Stimulated activated CD4-positive, alpha-beta T cell treated with anti-CD3 and anti-CD28 coated beads, Interleukin-15, amount 100 ng/mL, for 1 hour (primary cell): ENCODE measurements at places on chromosomes 1 and 21.

DNA sequence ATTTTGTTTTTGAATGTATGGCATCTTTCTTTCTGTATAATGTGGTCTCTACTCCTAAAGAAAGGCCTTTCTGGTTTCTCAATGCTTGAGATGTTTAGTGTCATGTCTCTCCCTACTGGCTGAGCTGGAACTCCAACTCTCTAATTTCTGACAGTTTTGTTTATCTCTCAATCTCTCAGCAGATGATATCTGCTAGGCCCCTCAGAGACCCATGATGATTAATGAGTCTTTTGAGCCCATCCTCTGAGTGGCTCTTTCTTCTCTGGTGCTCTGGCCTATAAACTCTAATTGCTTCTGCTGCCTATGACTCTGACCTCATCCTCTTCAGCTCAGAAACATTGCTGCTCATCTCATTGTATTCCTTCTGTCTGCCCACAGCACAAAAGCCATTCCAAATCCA is 46.6 kb downstream of the CRB1 start:
- no peak for DNase-seq

GRCh38 chr1:232905331-232906034 is 44.9 kb upstream of the NTPCR start:
- no peak for DNase-seq

- DNase-seq = no peak
Measured at GRCh38 chr1:183913567-183913993, 108.7 kb downstream of the RGL1 start.

- no peak for DNase-seq
Measured at GRCh38 chr1:72280711-72281110, 1.6 kb downstream of the NEGR1 start.

DNA sequence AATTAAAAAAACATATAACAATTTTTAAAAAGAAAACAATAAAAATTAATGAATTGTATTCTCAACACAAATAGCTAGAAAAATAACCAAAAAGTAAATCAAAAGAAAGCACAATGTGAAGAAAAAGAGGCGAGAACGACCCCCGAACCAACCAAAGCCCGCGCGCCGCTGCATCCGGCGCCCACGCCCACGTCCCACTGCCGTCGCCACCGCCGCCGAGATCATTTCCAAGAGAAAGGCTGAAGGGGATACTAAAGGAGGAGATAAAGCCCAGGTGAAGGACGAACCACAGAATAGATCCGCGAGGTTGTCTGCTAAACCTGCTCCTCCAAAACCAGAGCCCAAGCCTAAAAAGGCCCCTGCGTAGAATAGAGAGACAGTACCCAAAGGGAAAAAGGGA is 11.8 kb upstream of the ABCB10 start:
- DNase-seq = no peak

DNA sequence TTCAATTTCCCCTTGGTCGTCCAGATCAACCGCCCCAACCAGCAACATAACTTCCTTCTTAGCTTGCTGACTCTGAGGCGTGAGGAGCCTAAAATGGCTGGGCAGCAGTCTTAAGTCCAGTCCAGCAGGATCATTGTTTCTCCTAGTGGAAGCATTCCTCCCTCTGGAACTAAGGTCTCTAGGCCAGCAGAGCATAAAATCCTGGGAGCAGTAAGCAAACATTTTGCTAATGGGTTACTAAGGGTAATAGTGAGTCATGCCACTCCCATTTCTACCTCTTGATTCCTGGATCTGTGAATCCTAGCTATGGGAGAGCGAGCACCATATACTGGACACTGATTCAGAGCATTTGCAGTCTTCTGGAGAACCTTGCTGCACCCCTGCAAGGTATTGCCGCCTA is 59.9 kb downstream of the ADSS2 start:
- DNase-seq = no peak

DNA sequence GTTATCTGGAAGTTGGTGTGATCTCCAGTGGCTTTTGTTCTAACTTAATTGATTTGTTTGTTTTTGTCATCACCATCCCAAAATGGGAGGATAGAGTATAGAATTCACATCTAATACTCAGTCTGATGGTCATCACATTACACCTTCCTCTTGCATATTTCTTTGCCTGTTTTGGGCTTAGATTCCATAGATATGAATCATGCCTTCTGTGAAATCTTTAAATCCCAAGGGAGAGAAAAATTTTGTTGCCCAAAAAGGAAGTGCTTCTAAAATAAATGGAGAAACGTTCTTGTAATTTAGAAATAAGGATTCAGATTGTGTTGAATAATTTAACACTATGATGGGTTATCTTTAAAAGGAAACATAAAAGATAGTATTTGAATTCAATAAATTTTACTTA is 446.0 kb upstream of the LRRC7 start:
- DNase-seq = no peak

- no peak for DNase-seq
Measured at GRCh38 chr1:22708777-22709176, 1.9 kb upstream of the EPHB2 start.

GRCh38 chr1:236759252-236759859 is 35.7 kb upstream of the MTR start:
- no peak for DNase-seq

DNA sequence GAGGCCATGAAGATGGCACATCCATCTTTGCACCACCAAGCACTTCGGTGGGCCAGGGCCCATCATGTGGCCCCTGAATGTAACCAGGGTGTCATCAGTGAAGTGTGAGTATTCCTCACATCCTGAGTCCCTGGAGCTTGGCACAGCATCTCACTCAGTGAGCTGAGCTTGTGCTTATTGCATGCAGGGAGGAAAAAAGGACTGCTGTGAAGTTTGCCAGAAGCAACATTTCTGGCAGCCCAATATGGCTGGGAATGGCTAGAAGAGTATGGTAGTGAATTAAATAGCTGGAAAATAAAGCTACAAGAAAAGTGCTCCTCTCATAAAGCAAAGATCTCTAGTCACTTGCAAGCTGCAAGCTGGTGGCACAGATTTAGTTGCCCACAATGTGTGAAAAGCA is 109.3 kb downstream of the TNFSF18 start:
- no peak for DNase-seq

DNA sequence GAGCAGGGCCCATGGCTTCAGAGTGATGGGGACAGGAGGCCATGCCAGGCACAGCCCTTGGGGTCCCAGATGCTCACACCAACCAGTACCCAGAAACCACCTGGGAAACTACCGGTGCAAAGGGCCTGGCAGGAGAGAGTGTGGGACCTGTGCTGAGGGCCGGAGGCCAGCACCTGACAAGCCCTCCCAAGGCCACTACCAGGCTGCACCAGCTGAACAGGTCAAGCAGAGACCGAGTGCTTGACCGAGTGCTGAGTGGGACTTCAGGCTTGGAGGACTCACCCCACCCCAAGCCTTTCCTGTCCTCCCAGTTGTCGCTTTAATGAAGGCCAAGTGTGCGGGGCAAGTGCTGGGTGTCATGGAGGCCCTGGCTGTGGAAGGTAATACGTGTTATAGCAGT is 36.5 kb downstream of the SNAP47 start:
- no peak for DNase-seq

- no peak for DNase-seq
Measured at GRCh38 chr1:92442351-92442750, 44.4 kb downstream of the GFI1 start.

DNA sequence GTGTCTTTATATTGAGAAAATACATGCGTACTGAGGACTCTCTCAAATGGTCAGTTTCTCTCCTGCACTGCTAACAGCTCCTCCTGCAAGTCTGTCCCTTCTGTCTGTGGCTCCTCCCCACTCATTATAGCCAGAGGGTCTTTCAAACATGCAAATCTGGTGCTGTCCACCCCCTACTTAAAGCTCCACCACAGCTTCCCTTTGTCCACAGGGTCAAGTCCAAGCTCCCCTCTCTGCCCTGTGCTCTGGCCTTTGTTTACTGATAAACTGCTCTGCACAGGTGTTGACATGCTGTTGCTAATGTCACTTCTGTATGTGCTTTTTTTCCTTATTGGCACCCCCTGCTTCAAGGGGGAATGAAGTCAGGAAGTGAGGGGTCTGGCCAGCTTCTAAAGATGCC is 47.7 kb upstream of the GPR37L1 start:
- DNase-seq = no peak

DNA sequence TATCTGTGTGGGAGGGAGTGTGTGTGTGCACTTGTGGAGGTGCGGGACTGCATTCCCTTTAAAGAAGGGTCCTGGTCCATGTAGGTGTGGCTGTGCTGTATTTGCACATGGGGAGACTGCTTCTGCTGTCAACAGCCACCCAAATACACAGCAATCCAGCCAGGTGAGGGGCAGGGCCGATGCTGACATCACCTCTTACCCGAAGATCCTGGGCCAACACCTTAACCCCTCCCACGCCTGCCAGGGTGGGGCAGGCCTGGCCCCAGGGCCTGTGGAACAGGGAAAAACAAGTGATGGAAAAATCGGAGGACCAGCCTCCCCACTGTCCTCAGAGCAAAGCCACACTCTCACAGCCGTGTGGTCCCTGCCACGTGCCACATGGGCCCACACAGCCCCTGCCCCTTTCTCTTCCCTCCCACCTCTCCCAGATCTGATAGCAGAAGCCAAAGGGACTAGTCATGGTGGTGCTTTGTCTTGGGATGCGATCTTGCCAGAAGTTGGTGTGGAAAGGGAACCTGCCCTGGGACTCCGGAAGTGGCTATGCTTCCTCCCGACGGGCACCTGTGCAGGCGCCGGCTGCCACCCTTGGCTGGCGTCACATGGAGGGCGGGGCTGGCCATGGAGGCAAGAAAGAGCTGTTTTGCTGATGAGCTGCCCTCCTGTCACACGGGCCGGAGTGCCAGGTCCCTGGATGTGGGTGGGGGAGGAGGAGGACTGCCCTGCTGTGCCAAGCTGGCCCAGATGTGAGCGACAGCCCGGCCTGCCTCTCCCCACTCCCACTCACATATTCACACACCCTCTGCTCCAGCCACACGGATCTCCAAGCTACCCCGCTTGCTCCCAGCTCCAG is 7.8 kb upstream of the CASZ1 start:
- no peak for DNase-seq

DNA sequence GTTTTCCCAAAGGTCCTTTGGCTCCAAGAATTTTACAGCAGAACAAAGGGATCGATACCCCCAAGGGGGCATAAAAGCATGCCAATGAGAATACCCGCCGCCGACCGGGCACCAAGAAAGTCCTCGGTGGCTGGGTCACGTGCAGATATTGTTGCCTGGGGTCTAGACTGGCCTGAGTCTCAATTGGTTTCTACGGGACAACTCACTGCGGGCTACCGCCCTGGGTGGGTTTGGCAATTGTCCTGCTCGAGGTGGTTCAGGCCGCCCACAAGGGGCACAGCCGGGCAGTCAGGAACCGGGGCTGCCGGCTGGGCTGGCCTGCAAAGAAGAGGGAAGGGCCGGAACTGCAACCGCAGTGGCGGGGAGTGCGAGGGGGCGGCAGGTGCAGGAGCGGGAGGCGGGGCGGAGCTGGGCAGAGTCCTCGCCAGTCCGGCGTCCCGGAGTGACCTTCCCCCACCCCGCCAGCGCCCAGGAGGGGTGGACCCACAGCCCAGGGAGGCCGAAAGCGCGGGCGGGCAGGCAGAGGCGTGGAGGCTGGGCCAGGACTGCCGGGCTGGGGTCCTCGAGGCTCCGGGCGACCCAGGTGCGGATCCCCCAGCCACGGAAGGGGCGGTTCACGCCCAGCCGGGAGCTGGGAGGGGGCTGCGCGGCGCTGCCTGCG is 926 bp upstream of the ATP1B1 start:
- no peak for DNase-seq

GRCh38 chr1:33715195-33715811 is 148.6 kb upstream of the HMGB4 start:
- no peak for DNase-seq

- no peak for DNase-seq
Measured at GRCh38 chr1:159987186-159987585, 33.1 kb upstream of the SLAMF9 start.

GRCh38 chr1:178961868-178962267 is 63.8 kb upstream of the FAM20B start:
- DNase-seq = no peak

DNA sequence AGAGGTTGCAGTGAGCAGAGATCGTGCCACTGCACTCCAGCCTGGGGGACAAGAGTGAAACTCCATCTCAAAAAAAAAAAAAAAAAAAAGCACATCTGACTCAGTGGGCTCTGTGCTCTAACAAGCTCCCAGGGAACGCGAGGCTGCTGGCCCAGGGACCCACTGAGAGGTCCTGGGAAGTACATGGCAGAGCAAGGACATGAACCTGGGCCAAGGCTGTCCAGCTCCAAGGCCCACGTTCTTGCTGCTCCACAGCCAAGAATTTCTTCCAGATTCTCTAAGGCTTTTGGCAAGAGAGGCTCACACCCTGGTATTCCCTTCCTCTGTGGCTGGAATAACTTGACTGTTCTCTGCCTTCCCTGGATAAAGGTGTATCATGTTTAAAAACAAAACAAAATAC is 15.4 kb upstream of the AGTRAP start:
- DNase-seq = no peak

- DNase-seq = no peak
Measured at GRCh38 chr1:184160236-184160635, 108.7 kb downstream of the TSEN15 start.

GRCh38 chr1:179807291-179807690 is 64.2 kb downstream of the FAM163A start:
- no peak for DNase-seq

GRCh38 chr1:34694383-34694782 is 60.5 kb upstream of the GJB5 start:
- no peak for DNase-seq

DNA sequence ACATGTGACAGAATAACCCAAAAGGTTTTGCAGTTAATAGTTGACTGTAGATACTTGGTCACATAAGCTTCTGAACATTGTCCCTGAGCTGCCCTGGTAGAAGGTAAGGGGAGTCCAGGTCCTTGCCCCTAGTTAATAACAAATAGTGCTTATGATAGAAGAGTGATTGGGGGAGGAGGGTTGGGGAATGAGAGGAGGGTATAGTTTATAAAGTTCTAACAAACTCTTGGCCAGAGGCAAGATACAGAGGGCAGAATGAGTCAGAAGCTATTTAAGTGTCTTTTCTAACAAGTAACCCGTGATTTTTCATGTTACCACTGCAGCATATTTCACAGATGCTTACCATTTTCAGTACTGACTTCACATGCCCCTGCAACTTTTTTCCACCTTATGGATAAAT is 26.7 kb upstream of the MYOCOS start:
- DNase-seq = no peak

DNA sequence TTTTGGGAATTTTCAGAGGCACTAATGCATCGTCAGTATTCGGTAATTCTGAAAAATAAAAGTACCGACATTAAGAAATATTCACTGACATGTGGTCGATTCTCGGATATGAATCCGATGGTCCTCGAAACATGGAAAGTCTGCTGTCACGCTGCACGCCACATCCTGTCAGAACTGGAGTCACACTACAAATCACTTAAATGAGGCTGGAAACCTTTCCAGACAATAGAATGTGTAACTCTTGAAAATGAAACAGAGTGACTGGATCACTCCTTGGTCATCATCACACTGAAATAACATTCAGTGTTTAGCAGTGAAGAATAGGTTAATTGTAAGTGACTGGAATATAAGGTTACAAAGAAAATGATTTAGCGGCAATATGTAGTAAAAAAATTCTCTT is 620.1 kb upstream of the ADAMTS5 start:
- no peak for DNase-seq
